Activated naive CD4-positive, alpha-beta T cell treated with anti-CD3 and anti-CD28 coated beads for 36 hours (primary cell): ENCODE measurements at places on chromosomes 11 and 22.

DNA sequence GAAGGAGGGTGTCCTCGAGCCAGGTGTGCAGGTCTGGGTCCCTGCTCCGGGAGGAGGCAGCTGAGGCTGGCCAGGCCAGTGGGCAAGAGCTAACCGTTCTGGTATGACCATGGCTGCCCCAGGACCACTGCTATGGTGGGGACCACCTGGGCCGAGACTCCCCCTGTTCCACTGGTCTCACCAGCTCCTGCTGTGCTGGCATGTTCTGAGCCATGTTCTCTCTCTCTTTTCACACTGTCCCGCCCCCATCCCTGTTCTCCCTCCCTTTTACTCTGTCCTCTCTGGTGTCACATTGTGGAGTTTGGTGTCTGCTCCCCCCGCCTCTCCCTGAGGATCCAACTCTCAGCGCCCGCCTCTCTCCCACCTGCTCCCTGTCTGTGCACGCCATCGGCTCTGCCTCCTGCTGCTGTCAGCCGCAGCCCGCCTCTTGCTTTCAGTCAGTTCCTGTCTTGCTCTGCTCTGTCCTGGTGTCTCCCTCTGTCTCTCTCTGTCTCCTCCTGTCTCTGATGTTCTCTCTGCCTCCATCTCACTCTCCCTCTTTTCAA lies 66.4 kb downstream of the LRRC32 start:
- no peak for DNase-seq

GRCh38 chr22:19673660-19674059 lies 40.6 kb upstream of the SEPTIN5 start:
- no peak for DNase-seq

GRCh38 chr11:77467233-77467632 lies 6.7 kb downstream of the PAK1 start:
- no peak for DNase-seq

GRCh38 chr11:92141159-92141558 lies 83.5 kb upstream of the FAT3 start:
- no peak for DNase-seq

GRCh38 chr22:36649066-36649465 lies 54.5 kb downstream of the CACNG2 start:
- DNase-seq: no peak

DNA sequence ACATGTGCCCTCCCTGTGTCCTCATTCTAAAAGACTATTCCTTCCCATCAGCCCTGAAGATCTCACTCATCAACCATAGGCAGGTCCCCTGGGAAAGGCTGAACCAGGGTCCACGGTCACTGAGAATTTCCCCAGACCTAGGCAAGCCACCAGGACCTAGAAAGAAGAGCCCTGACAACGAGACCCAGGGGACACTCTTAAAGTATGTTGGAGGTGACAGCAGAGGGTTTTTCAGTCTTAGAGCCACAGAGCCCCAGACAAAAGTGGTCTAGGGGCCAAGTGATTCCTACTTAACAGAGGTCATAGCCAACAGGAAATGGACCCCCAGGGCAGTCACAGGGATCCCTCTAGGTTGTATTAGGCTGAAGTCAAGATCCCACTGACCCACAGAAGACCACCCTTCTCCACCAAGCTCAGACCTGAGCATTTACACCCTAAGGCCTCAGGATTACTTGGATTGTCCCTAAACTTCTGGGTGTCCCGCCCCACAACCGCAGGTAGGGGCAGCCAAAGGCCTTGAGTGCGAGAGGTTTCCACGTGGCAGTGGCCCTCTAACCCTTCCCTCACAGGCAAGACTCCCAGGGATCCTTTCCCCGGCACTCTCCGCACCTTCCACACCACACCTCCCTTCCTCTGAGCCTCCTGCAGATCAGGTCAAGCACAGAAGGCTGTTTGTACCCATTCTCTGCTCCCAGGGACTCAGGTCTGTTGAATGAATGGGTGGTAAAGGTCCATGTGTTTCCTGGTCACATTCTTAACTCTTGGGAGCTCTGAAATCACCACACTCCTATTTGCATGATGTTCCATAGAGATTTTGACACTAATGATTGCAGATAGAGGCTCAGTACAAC lies 12.3 kb downstream of the POU2AF1 start:
- DNase-seq: no peak
